ENCODE measurements at places on chromosomes 1 and 21. TPM values are rescaled to one million over a fixed set of nuclear protein-coding genes. Genes with fewer than 3 reads are reported as not detected.
A peak's percentile ranks its signal among the peaks of the same experiment; 100 is the strongest.

GRCh38 chr1:162732566-162733335, 57.8 kb upstream of the HSD17B7 start:
- no peak overlapping the region for H3K4me3 ChIP-seq
- no peaks in the 10 kb centered on the region for H3K27me3 ChIP-seq
- peaks cover 6% of the 10 kb centered on the region for H3K4me1 ChIP-seq
- peak overlapping the region; percentile 61 for H3K27ac ChIP-seq
- H3K36me3 ChIP-seq = no peaks in the 10 kb centered on the region
- DNase-seq = no peak

- H3K4me3 ChIP-seq = no peak overlapping the region
- no peak overlapping the region for H3K27ac ChIP-seq
- H3K27me3 ChIP-seq = no peaks in the 10 kb centered on the region
- H3K4me1 ChIP-seq = no peaks in the 10 kb centered on the region
These were observed 17.4 kb downstream of the MIGA1 start for GRCh38 chr1:77796695-77797405.

DNA sequence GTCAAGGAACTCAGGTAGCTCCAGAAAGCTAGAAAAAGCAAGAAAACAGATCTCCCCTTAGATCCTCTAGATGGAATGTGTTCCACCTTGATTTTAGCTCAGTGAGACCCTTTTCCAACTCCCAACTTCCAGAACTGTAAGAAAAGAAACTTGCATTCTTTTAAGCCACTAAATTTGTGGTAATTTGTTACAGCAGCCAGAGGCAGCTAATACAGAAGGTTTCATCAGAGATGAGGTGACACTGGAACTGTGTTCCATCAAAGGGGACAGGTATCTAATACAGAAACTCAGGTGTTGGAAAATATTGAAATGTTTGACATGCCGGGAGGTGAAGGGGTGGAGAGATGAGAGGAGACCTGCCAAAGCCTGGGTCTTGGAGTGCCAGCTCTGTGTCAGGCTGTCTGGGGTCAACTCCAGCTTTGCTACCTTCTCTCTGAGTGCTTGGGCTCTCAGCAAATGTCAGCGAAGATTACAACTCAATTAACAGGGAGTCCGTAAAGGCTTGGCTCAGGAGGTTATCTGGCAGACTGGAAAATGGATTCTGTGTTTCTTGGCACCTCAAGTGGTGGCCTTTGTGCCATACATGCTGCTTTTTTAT, 71.3 kb downstream of the PLPP3 start:
- H3K27me3 ChIP-seq = no peaks in the 10 kb centered on the region
- peak overlapping the region; percentile 78 for H3K27ac ChIP-seq
- H3K36me3 ChIP-seq = peaks cover 54% of the 10 kb centered on the region
- peaks cover 61% of the 10 kb centered on the region for H3K4me1 ChIP-seq
- no peak for DNase-seq

DNA sequence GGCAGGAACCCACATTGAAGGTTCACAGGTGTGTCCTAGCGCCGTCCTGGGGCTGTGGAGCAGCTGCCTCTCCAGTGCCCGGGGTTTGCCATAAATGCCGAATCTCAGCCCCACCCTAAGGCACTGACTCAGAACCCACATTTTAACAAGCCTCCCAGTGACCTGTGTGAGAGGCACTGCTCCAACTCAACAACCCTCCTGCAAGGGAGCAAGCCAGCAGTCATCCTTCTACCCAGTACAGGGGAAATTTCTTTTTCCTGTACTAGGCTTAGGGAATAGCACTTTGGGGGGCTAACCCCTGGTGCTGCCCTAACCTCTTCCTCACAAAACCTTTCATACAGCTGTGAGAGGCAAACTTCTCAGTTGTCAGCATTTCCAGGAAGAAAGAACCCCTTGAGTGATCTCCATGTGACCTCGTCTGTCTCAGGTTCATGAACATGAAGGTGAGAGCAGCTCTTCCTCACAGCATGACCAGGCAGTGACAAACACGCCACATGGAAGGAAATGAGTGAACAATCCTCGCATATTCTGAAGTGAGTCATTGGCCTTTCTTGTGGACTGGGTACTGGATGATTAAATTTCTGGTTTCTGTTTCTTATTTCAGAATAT, 11.4 kb upstream of the BCAR3 start:
- no peaks in the 10 kb centered on the region for H3K27me3 ChIP-seq
- no peak for DNase-seq
- H3K4me3 ChIP-seq = no peak overlapping the region
- H3K36me3 ChIP-seq = no peaks in the 10 kb centered on the region

- peaks cover 22% of the 10 kb centered on the region for H3K4me1 ChIP-seq
- H3K4me3 ChIP-seq = no peak overlapping the region
- DNase-seq = no peak
- H3K36me3 ChIP-seq = no peaks in the 10 kb centered on the region
These were observed 3.2 kb downstream of the LRRC8B start for GRCh38 chr1:89527750-89528381.

- peaks cover 8% of the 10 kb centered on the region for H3K4me1 ChIP-seq
- no peak for DNase-seq
- H3K4me3 ChIP-seq = no peak overlapping the region
- H3K36me3 ChIP-seq = peaks cover 34% of the 10 kb centered on the region
- H3K27ac ChIP-seq = peak overlapping the region; percentile 70
- no peaks in the 10 kb centered on the region for H3K27me3 ChIP-seq
These were observed 33.9 kb downstream of the WDR4 start for GRCh38 chr21:42845296-42845965.

- no peaks in the 10 kb centered on the region for H3K36me3 ChIP-seq
- no peak overlapping the region for H3K4me3 ChIP-seq
- H3K27me3 ChIP-seq = no peaks in the 10 kb centered on the region
- DNase-seq = no peak
- no peaks in the 10 kb centered on the region for H3K4me1 ChIP-seq
These were observed 184.9 kb downstream of the ZC3H11B start for GRCh38 chr1:219427989-219428388.

DNA sequence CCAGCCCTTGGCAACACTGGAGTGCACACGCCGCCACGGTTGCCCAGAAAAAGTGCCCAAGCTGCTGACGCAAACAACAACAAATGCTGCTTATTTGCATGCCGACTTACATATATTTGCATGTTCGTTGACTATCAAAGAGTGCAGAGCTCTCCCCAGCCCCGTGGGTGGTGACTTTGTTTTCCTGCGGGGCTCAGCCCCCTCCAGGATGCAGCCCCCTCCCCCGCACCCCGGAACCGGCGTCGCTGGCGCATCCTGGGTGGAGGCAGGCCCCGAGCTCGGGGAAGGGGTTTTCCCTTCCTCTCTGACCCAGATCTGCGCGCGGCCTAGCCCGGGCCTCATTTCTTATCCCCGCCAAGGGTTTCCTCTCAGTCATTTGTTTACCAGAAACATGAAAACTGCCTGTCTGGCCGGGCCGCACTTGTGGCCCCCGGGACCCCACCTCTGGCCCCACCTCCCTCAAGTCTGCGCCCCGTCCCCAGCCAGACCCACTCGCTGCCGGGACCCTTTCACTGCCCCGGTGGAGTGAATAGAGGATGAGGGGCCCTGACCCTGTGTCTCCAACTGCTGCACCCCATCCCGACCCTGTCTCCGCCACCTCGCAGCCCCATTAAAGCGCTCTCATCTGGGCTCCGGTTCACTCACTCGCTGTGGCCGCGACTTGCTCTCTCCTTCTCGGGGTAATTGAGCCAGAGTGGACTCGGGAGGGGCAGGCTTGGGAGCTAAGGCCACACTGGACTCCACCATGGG, 5.5 kb downstream of the TNFRSF25 start:
- no peak for DNase-seq
- H3K4me1 ChIP-seq = peaks cover 8% of the 10 kb centered on the region
- peak overlapping the region; percentile 60 for H3K27ac ChIP-seq
- peaks cover 8% of the 10 kb centered on the region for H3K27me3 ChIP-seq

DNA sequence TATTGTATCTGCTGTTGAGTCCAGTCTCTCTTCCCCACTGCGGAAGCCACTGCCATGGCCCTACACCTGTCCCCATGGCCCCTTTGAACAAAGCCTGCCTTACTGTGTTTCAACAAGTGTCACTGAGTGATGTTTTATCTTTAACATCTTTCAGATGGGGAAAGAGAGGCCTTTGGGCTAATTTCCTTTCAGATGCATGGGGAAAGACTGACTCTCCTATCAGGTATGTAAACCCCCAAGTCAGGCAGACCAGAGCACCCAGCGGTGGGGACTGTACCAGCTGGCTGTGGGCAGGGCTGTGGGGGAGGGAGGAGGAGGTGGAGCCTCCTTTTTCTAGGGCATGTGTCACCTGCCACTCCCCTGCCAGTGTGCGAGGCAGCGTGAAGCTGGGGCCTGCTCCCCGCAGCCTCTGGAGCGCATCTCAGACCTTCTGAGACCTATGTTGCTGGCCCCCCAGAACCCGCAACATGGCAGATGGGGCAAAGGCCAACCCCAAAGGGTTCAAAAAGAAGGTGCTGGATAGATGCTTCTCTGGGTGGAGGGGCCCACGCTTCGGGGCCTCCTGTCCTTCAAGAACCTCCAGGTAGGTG, at the start of gene PLA2G2F:
Gene PLA2G2F (plus strand): TSS at position 363 of the 590 bp plus-strand sequence. CDS start 105 bp downstream, at position 468.
- H3K4me1 ChIP-seq = no peaks in the 10 kb centered on the region
- no peak for DNase-seq

DNA sequence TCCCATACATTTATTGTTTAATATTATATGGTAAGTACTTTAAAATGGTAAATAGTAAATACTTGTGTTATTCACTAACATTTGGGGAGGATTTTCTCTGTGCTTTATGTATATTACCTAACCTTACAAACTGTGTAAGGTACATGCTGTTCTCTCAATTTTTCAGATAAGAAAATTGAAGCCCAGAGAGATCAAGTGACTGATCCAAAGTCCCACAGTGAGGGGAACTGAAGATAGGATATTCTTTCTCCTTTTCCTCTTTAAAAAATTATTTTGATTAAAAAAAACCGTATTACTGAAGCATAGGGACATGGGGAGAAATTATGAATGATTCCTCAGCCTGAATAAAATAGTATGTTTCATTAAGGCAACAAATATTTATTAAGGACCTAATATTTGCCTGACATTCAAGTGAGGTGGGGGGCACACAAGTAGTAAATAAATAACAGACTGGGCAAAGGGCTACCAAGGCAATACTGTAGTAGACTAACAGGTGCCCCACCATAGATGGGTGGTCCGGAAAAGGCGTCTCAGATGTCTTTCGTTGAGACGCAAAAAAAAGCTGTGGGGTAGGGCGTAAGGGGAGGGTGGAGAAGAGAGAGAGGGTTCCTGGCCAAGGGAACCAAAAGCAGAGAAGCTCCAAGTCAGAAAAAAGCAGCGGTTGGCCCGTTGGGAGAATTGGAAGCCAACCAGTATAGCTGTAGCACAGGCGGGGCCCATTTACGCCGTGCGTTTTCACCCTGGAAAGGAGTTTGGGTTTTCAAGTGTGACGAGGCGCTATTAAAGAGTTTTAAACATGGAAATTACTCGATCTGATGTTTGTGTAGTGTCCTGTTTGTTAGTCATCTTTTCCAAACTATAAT, 944 bp upstream of the AGO3 start:
- no peaks in the 10 kb centered on the region for H3K27me3 ChIP-seq
- H3K27ac ChIP-seq = peak overlapping the region; percentile 98
- no peaks in the 10 kb centered on the region for H3K36me3 ChIP-seq
- peak overlapping the region; percentile 63 for H3K4me3 ChIP-seq
- H3K4me1 ChIP-seq = peaks cover 19% of the 10 kb centered on the region

GRCh38 chr1:20282533-20282932, 8.1 kb upstream of the VWA5B1 start:
- no peaks in the 10 kb centered on the region for H3K27me3 ChIP-seq
- no peaks in the 10 kb centered on the region for H3K36me3 ChIP-seq
- H3K4me3 ChIP-seq = no peak overlapping the region
- DNase-seq = no peak
- no peak overlapping the region for H3K27ac ChIP-seq

- no peaks in the 10 kb centered on the region for H3K27me3 ChIP-seq
- H3K27ac ChIP-seq = no peak overlapping the region
- no peak overlapping the region for H3K4me3 ChIP-seq
These were observed 290.4 kb upstream of the POU3F1 start for GRCh38 chr1:38336961-38337360.

- peaks cover 31% of the 10 kb centered on the region for H3K36me3 ChIP-seq
- DNase-seq = no peak
- no peak overlapping the region for H3K4me3 ChIP-seq
- no peak overlapping the region for H3K27ac ChIP-seq
- no peaks in the 10 kb centered on the region for H3K4me1 ChIP-seq
These were observed 15.6 kb downstream of the PRKAB2 start for GRCh38 chr1:147156642-147157041.

DNA sequence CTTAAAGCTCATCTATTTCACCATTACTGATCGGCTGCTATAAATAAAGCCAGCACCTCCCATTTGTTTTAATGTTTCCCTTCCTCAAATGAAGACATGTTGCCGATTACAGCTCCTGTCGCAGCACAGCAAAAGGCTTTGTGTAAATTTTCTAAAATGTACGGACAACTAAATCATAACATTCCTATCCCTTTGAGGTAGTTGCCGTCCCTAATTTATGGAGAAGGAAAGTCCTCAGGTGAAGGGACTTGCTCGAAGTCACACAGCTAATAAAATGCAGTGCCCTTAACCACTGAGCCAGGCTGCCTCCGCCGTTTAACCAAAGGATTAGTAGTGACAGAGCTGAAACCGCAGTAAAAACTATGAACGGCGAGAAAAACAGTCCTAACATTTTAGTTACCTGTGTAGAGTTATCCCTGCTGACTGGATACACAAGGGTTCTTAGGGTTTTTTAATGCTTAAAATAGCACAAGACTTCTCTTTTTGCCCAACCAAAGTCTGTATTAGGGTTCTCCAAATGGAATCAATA, 871 bp downstream of the PINK1 start:
- DNase-seq = no peak
- H3K27ac ChIP-seq = peak overlapping the region; percentile 95
- H3K27me3 ChIP-seq = no peaks in the 10 kb centered on the region
- H3K36me3 ChIP-seq = peaks cover 22% of the 10 kb centered on the region
- H3K4me1 ChIP-seq = peaks cover 17% of the 10 kb centered on the region

DNA sequence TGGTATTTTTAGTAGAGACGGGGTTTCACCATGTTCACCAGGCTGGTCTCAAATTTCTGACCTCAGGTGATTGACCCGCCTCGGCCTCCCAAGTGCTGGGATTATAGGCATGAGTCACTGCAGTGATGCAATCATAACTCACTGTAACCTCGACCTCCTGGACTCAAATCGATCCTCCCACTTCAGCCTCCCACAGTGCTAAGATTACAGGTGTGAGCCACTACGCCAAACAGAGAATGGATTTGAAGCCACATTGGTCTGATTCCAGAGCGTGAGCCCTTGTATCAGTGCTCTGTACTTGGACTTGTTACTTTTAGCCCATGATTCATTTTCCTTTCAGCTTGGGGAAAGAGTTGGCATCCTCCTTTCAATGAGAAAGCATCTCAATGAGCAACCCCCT, 14.9 kb upstream of the ZNF683 start:
- no peaks in the 10 kb centered on the region for H3K36me3 ChIP-seq
- no peak overlapping the region for H3K4me3 ChIP-seq
- no peak for DNase-seq
- no peak overlapping the region for H3K27ac ChIP-seq
- no peaks in the 10 kb centered on the region for H3K27me3 ChIP-seq
- no peaks in the 10 kb centered on the region for H3K4me1 ChIP-seq

SPRR2F gene
- not detected for total RNA-seq

PGD gene
- 210 TPM for total RNA-seq

GCSAML gene
- 0.30 TPM for total RNA-seq

OR2L13 gene
- total RNA-seq = not detected

TBX15 gene
- total RNA-seq = 0.30 TPM
